ENCODE measurements at places on chromosomes 6 and 20. TPM values are rescaled to one million over a fixed set of nuclear protein-coding genes. Genes with fewer than 3 reads are reported as not detected.

The LY6G6C gene
- total RNA-seq: not detected

GRCh38 chr6:144335914-144336313 lies 50.8 kb downstream of the UTRN start:
- peak; percentile 64 for DNase-seq

The C6orf52 gene
- not detected for total RNA-seq

GRCh38 chr6:35804996-35805736 lies at the start of gene LHFPL5:
Gene LHFPL5, plus strand, starts transcription at chr6:35805352. Its CDS starts 319 bp downstream, at chr6:35805671.
- DNase-seq: no peak

The SYCP2L gene
- total RNA-seq: not detected

DNA sequence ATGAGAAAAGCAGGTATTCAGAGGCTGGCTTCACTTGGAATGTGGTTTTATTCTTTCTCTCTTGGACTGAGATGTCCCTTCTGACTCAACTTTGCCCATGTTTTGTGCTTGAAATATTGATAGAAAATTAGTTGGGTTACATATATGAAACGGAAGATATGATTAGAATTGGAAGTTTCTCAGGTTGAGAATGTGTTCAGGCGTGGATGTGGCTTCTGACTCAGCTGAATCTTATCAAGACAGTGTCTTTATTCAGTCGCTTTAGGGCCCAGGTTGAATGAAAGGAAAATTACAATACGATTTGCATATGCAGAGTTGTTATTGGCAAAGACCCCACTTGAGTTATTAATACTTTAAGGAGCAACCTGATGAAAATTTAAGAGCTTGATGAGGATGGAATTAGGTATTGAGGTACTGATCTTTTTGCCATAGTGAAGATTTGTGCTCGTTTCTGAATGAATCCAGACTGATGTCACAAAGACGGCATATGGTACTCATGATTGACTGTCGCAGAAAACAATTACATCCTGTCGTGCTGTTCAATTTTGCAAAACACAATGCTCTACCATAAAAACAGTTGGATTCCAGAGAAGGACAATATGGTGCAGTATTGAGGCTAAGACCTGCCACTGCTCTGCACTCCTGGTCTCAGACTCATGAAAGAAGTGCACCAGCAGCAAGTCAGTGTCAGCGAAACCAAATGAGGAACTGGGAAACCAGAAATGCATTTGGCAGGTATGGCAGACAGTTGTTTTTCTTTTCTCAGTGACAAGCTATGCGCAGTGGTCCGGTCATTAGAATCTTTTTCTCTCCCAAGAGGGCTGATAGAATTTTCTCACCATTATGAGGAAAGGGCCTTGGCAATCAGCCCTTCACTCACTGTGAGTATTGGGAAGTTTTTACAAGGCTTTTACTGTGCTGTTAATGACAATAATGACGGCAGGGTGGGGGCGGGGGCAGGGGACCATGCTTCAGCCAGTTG lies 158.3 kb downstream of the DOK5 start:
- no peak for DNase-seq

DNA sequence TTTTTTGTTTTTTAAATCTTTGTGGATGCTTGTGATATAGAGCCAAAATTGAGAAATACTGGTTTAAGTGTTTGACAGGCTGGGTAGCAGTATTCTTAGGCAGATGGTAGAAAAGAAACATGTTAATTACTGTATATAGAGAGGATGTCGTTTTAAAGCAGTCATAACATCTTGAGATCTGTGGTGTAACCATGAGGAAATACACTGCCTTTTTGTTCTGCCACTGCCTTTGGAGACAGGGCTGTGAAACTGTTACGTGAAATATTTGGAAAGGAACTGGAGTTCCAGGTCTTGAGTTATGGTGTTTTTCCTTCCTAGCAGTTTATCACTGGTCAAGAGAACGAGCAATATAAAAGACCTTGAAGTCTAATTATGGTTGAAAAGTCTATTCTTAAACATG lies 19.5 kb downstream of the STXBP5 start:
- DNase-seq: no peak

DNA sequence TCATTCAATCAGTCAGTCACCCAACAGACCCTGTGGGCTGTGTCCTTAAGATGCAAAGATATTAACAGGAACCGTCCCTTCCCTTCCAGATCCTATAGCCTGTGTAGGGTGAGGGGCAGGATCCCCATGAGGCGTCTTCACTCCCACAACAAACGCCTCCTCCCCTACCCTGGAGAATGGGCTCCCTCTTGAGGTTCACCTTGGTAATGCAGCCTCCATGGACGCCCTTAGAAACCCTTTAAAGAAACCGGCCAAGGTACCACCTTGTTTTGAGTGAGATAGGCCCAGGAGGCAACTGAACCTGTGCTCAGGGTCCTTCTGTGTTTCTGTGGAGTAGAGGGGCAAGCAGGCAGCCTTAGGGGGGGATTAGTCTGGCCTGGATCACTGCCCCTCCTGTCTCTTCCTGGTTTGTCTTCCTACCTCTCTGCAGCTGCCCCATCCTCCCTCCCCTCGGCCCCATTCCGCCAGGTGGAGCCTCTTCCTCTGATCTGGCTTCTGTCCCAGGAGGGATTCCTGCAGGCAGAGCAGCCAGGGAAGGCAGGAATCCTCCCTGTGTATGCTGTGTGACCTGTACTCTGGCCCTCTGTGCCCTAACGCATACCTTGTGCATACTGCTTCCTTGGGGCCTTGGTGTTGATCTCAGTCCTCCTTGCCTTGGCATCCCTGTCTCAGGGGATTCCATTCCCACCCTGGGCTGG lies 6.6 kb upstream of the GUCA1A start:
- DNase-seq: peak; percentile 85

- DNase-seq: no peak
Measured at GRCh38 chr20:62734326-62734725, 25.7 kb downstream of the NTSR1 start.

The GDAP1L1 gene
- total RNA-seq: not detected

- DNase-seq: no peak
Measured at GRCh38 chr20:4812641-4813075, 90.9 kb downstream of the PRND start.

DNA sequence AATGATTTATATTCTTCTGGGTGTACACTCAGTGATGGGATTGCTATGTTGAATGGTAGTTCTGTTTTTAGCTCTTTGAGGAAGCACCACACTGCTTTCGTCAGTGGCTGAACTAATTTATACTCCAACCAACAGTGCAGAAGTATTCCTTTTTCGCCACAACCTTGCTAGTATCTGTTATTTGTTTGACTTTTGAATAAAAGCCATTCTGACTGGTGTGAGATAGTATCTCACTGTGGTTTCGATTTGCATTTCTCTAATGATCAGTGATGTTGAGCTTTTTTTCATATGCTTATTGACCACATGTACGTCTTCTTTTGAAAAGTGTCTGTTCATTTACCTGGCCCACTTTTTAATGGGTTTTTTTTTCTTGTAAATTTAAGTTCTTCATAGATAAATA lies 583.8 kb upstream of the ARID1B start:
- DNase-seq: no peak
